ENCODE measurements at places on chromosomes 5 and 9.

DNA sequence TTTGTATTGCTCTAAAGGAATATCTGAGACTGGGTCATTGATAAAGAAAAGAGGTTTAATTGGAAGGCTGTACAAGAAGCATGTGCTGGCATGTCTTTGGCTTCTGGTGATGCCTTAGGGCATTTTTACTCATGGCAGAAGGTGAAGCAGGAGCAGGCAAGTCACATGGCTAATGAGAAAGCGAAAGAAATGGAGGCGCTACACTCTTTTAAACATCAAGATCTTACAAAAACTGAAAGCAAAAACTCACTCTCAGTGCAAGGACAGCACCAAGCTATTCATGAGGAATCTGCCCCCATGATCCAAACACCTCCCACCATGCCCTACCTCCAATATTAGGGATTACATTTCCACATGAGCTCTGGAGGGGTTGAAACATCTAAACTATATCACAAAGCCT lies 1458.8 kb upstream of the ACO1 start:
- no peak for DNase-seq

DNA sequence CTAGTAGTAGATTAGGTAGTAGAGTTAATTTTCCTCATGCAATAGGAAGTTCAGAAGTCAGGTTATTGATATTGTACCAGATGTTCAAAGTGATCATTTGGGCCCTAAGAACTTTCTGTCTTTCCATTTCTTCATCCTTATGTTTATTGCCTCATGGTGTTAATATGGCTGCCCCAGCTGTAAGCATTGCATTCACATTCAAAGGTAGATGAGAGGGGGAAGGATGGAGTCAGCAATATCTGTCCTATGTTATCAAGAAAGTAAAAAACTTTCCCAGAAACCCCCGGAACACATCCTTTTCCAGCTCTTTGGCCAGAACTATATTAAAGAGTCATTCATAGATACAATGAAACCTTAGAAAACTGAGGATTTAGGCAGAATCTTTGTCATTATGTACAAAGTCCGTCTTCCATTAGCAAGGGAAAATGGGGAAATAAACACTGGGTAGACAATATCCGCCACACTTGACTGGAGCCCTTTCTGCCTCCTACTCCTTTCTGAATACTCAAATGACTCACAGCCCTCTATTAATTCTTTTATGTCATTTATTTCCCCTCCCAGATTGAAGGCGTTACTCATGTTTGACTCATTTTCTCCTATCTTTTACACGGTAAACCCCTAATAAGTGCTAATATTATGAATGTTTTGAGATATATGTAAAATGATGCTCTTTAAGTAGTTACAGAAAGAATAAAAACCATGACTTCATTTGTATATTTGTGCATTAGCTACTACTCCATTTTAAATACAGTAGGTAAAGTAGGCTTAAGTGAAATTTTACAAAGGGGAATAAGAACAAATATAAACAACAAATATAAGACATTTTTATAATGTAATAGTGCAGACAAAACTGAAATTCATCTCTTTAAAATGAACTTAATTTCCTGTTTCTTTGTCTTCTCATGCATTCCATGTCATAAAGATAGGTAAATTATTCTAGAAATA lies 127.6 kb downstream of the SLF1 start:
- no peak for DNase-seq

- no peak for DNase-seq
Observed at GRCh38 chr5:168734620-168735300, 155.6 kb upstream of the PANK3 start.

GRCh38 chr5:92574023-92574422 lies 1007.0 kb downstream of the NR2F1-AS1 start:
- no peak for DNase-seq

DNA sequence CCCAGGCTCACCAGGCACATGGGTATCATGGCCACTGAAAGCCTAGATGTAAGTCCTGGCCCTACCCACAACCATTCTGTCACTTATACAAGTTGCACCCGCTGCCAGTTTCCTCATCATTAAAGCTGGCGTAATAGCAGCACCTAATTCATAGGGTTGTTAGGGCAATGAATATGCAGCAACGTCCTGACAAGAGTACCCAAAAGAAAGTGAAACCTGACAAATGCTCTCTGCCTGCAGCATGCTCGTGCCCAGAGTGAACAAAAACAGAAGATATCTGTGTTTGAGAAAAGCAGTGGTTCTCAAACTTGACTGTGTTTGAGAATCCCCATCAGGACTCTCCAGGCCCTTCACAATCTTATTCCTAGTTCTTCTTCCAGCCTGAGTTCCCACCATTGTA lies 632.4 kb downstream of the SEMA5A start:
- DNase-seq: no peak

DNA sequence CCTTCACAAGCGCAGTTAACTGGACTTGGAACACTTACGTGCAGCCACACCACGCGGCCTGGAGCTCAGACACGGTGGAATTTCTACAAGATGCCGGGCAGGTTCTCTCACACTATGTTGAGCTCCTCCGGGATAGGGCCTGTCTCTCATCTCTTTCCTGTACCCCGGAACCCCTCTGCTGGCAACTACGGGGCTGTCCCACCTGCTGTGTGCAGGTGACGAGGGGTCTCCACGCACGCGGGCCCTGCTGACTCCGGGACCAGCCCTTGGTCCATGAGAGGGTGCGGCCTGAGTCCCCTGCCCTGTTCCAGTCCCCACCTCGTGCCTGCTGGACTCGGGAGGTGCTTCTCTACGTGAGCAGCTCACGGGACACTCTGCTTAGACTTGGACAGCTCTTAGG lies 40.1 kb downstream of the SLC6A3 start:
- DNase-seq: no peak

- no peak for DNase-seq
Observed at GRCh38 chr9:137545123-137545522, 5.1 kb downstream of the PNPLA7 start.

- no peak for DNase-seq
Observed at GRCh38 chr5:34740389-34740806, 84.3 kb downstream of the RAI14 start.

- DNase-seq: no peak
Observed at GRCh38 chr5:124064956-124065355, 553.0 kb downstream of the CSNK1G3 start.

DNA sequence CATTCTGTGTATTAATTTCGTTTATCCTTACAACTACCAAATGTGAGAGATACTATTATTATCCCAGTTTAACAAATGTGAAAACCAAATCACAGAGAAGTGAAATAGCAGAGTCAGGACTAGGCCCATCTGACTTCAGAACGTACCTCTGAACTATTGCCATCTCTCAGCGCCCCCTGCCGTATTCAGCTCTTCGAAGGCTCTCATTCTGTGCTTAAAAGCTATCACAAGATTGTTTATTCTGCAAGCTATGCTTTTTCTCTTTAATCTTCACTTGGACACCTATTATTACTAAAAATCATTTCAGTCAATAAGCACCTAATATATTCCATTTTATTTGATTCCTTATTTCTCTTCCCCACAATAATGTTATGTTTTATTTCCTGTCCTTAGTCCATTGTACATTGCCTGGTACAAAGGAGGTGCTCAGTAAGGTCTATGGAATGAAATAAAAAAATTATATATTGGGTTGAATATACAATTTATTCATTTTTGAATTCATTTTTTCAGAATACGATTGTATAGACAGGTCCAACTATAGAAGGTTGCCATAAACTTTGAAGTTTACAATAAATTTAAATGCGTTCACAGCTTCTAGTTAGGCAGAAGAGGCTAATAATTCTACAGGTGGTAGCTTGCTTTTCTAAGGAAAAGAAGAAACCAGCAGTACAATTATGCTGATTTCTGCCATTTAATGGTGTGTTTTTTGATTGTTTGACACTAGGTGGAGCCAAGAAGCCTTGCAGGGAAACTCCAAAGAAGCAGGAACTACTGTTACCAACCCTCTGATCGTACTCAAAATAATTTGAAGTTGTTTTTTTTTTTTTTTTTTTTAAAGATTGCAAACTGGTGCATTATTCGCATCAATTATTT lies 202.2 kb upstream of the DMRTA1 start:
- peak; percentile 12 for DNase-seq

DNA sequence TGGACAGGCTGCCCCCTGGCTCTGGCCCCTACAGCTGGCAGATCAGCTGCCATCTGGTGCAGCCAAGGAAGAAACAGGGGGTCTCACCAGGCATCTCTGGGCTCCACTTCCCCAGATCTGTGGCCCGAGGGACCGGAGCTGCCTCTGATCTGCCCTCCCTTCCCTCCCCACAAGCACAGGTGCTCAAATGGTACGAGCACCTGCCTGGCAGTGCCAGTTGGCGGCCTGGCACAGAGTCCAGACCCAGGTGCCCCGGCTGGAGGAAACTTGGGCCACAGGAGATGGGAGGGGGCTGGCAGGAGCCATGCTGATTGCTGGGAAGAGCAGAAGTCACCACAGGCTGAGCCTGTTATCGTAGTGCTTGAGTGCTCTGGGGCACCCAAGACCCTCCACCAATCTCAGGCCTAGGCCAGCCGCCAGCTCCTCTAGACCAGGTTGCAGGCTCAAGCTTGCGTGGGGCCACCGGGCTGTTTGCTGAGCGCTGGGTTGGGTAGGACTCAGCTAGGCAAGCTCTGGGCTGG lies 5.0 kb upstream of the CAMK2A start:
- no peak for DNase-seq

GRCh38 chr9:102209176-102209575 lies 470.7 kb upstream of the GRIN3A start:
- no peak for DNase-seq

GRCh38 chr5:73821003-73821402 lies 195.0 kb downstream of the ARHGEF28 start:
- DNase-seq: no peak

- DNase-seq: peak; percentile 69
Observed at GRCh38 chr5:157858527-157859226, at the start of gene CLINT1. CLINT1 (minus strand) TSS chr5:157859145; CDS start chr5:157858970, 175 bp downstream.

DNA sequence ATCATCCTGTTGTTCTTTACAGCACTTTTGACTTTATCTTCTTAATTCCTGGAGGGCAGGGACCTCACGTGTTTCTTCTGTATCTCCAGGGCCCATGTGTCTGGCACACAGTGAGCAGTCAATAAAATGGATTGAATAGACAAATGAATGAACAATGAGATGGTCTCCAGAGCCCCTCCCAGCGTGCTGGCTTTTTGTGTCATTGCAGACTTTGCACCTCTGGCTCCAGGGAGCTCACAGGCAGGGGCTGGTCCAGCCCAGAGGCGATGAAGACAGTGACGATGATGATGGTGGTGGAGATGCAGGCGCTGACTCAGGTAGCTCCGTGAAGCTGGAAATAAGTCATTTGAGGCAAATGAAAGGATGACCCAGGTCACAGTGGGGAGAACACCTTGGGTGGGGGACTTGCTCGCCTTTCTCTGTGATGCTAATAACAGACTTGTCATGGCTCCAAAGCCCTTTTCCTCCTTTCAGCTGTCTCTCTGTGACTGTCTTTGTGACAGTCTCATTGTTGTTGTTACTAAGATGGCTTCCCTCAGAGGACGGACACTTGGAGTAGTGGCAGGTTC lies 30.4 kb upstream of the FABP6 start:
- DNase-seq: no peak

DNA sequence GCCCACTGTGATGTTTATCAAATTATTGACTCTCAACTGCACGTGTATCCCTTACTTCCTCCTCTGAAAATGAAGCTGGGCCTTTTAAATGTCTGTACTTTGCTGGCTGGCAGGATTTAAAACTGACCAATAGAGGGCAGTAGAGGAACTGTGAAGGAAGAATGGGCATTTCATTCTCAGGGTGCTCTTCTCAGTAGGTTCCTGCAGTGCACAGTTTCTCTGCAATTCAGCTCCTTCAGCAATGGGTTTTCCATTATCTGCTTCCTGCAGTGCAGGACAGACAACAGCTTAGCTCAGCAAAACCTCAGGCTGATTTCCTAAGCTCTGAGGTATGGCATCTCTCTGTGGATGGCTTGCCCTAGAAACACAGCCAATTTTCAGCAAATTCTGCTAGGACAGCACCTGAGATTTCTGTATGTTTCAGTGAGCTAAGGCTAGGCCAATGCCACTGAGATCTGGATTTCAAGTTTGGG lies 298.4 kb upstream of the PRDM9 start:
- DNase-seq: peak; percentile 39

DNA sequence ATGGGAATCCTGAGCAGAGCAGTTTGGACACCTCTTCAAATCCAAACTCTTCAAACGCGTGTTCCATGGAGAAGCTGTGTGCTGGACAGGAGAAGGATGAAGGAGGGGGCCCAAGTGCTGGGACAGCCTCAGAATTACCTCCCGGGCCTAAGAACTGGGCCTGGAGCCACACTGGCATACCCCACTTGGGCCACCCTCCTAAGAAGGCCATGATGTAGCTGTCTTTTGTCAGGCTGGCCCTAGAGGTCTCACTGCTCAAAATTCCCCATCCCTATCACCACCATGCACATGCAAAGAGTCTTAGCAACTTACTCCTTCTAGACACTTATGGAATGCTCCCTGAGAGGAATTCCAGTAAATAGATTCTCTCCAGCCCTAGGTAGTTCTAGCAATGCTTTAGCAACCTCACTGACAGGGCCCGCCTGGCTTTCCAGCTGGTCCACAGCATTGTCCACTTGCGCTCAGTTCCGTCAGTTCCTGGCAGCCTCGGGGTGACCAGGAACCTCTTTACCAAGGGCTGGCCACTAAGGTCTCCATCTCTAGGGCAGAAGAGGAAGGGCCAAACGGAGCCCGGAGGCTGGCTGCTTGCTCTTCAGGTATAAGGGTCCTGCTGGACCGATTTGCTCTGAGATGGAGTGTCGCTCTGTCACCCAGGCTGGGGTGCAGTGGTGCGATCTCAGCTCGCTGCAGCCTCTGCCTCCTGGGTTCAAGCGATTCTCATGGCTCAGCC lies 75.3 kb downstream of the RGS3 start:
- DNase-seq: no peak

DNA sequence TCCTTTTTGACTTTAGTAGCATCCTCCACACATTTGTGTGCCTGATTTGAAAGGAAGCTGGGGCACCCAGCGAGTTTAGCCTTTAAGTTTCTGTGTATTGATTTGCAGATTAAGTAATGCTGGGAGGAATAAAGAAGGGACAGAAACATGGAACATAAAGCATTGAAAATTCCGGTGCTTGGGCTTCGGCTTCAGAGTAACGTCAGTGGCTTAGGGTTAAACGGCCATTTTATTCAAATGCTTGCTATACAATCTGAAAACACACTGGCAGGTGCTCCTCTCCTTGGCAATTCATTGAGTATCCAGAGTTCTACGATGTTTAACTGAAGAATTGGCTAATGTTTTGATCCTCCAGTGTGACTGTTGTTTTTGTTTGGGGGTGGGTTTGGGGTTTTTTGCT lies 58.0 kb upstream of the FSD1L start:
- DNase-seq: no peak

GRCh38 chr9:134634176-134634575 lies 7.4 kb upstream of the COL5A1 start:
- no peak for DNase-seq

DNA sequence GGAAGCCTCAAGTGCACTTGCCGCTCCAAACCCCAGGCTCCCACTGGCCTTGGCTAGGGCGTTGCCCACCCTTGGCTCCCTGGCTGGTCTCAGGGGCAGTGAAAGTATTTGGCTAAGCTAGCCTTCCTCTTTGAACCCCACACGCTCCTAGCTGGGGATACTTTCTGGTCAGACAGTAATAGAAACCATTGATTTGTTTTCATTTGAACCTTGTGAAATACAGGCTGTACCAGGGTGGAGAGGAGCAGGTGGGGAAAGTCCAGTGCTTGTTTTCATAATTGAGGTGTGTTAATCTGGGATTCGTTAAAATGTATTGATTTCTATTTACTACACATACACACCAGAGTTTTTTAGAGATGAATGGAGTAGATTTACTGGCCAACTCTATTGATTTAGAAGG lies 45.9 kb upstream of the TRMT10B start:
- no peak for DNase-seq

- DNase-seq: no peak
Observed at GRCh38 chr5:112472614-112473013, 53.5 kb upstream of the EPB41L4A start.

Measured in NCI-H1930 (cell line).